ENCODE measurements at places on chromosomes 4 and X. TPM values are rescaled to one million over a fixed set of nuclear protein-coding genes. Genes with fewer than 3 reads are reported as not detected.

Gene CT45A9
- total RNA-seq: not detected

Gene UCHL1
- total RNA-seq: 285 TPM

Gene TRIM60
- not detected for total RNA-seq

Gene YIPF7
- 0.47 TPM for total RNA-seq

Gene VEGFC
- total RNA-seq: 3.1 TPM
